Transverse colon (tissue), 4 donors: ENCODE measurements at places on chromosomes 12 and 14. TPM values are rescaled to one million over a fixed set of nuclear protein-coding genes. Genes with fewer than 3 reads are reported as not detected.

GALNT8 gene
- total RNA-seq, result 7.5 TPM

DNA sequence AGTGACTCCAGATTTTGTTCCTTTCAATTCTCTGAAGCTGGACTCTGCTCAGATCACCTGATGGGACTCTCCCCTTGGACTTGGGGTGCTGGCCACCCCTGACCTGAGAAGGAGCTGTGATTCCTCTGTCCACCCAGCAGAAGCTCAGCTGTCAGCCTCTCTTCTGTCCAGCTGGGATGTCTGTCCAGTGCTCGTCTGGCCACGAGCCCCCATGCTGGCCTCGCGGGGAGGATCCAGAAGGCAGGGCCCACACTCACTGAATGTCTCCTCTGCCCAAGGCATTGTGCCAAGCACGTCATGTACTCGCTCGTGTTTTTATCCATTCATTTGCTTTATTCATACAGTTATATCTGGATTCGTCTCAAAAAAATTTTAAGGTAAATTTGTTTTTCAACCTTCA is 14.2 kb upstream of the SLC24A4 start:
- H3K4me1 ChIP-seq, result no peaks in the 10 kb centered on the region
- H3K36me3 ChIP-seq, result no peaks in the 10 kb centered on the region
- H3K4me3 ChIP-seq, result no peak overlapping the region
- H3K27me3 ChIP-seq, result no peaks in the 10 kb centered on the region

TDRD9 gene
- total RNA-seq, result 0.79 TPM

PCED1B gene
- total RNA-seq, result not detected

ANKRD33 gene
- total RNA-seq, result not detected

NXPH4 gene
- total RNA-seq, result not detected

DNA sequence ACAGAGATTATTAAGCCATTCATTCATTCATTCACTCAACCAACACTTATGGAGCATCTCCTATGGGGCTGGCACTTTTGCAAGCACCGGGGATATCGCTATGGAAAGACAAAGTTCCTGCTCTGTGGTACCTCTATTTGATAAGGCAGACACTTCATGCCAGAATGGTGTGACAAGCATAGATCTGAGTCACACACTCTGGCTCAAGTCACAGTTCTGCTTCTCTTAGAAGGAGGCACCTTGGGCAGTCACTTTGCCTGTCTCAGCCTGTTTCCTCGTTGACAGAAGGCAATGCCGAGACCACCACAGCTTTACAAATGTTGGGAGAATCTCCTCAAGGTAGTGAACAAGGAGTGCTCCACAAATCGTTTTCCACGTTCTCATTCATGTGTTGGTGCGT is 205.2 kb downstream of the SLC41A2 start:
- no peak overlapping the region for H3K4me3 ChIP-seq
- H3K36me3 ChIP-seq, result no peaks in the 10 kb centered on the region
- H3K27me3 ChIP-seq, result no peaks in the 10 kb centered on the region
- H3K4me1 ChIP-seq, result no peaks in the 10 kb centered on the region

DNA sequence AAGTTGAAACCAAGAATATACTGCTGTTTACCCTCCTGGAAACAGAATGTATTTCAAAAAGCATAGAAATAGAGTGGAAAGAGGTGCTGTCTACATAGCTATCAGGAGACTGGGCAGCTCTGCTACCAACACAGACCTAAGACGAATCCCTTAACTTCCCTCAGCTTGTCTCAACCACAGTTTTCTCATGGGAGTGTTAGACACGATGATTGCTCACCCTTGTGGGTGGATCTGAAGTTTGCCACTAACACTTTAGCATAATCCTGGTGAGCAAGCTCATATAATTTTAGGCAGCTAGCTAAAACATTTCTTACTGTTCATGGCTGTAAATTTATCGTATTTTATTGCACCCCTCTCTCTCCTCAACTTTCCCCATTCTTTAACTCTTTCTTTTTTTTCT is 38.5 kb downstream of the C12orf75 start:
- no peak for DNase-seq
- H3K36me3 ChIP-seq, result no peaks in the 10 kb centered on the region
- H3K4me1 ChIP-seq, result no peaks in the 10 kb centered on the region
- H3K4me3 ChIP-seq, result no peak overlapping the region
- no peaks in the 10 kb centered on the region for H3K27me3 ChIP-seq

GRCh38 chr12:108090107-108090899 is 38.8 kb upstream of the WSCD2 start:
- H3K27ac ChIP-seq, result no peak overlapping the region
- DNase-seq, result no peak
- H3K36me3 ChIP-seq, result no peaks in the 10 kb centered on the region
- H3K4me3 ChIP-seq, result no peak overlapping the region
- no peaks in the 10 kb centered on the region for H3K27me3 ChIP-seq

PXMP2 gene
- total RNA-seq, result 62.1 TPM

DNA sequence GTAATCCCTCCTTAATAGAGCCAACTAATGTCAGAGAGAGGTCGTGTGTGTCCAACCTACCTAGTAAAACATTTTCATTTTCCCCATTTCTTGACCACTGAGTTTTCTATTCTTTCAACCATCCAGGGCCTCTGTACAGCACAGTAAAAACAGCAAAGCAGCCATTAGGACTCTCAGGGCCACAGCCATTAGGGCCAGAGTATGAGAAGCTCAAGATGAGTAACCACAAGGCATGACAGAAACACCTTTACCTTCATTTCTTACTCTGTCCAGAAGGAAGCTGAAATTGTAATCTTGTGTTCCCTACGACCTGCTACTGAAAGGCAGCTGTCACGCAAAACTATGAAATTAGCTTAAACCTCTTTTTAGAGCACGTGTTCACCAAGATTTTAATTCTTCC is 2.3 kb downstream of the SPPL3 start:
- no peak overlapping the region for H3K27ac ChIP-seq
- DNase-seq, result no peak
- peaks cover 11% of the 10 kb centered on the region for H3K4me1 ChIP-seq
- H3K4me3 ChIP-seq, result peak overlapping the region; percentile 89
- H3K36me3 ChIP-seq, result no peaks in the 10 kb centered on the region
- no peaks in the 10 kb centered on the region for H3K27me3 ChIP-seq

GRCh38 chr12:51686727-51687126 is 95.7 kb downstream of the SCN8A start:
- no peak overlapping the region for H3K4me3 ChIP-seq
- no peaks in the 10 kb centered on the region for H3K36me3 ChIP-seq
- no peak for DNase-seq
- peak overlapping the region; percentile 70 for H3K27ac ChIP-seq
- H3K27me3 ChIP-seq, result no peaks in the 10 kb centered on the region

- peak; percentile 15 for DNase-seq
- H3K4me3 ChIP-seq, result no peak overlapping the region
- H3K27ac ChIP-seq, result no peak overlapping the region
- no peaks in the 10 kb centered on the region for H3K36me3 ChIP-seq
These were observed 172.7 kb downstream of the ANO6 start for GRCh38 chr12:45388545-45388944.

DNA sequence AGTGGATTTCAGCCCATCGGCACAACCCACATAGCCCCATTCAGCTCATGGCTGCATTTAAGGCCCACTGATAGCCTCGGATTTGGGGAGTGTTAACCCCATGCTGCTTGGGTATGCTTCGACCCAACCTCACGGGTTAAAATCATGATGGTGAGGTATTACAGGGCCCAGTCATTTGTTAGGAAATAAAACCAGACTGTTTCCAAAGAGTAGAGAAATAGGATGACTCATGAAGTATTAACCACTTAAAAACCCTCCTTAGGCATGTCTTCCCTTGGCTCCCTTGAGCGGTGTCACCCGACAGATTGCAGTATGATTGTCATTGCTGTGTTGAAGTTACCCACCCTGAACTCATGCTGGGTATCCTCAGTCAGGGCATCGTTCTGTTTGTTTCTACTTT is 289.1 kb downstream of the CACNA1C start:
- H3K27me3 ChIP-seq, result no peaks in the 10 kb centered on the region
- peak overlapping the region; percentile 56 for H3K27ac ChIP-seq
- H3K4me1 ChIP-seq, result peaks cover 38% of the 10 kb centered on the region
- no peaks in the 10 kb centered on the region for H3K36me3 ChIP-seq
- no peak for DNase-seq
- no peak overlapping the region for H3K4me3 ChIP-seq

MANSC4 gene
- not detected for total RNA-seq

- no peak for DNase-seq
- no peaks in the 10 kb centered on the region for H3K36me3 ChIP-seq
- no peaks in the 10 kb centered on the region for H3K27me3 ChIP-seq
- no peaks in the 10 kb centered on the region for H3K4me1 ChIP-seq
- no peak overlapping the region for H3K27ac ChIP-seq
These were observed 84.9 kb upstream of the ADAMTS20 start for GRCh38 chr12:43636725-43637463.

FGF6 gene
- not detected for total RNA-seq

CLEC14A gene
- total RNA-seq, result 5.3 TPM

- no peaks in the 10 kb centered on the region for H3K27me3 ChIP-seq
- no peak for DNase-seq
These were observed 22.3 kb upstream of the MED13L start for GRCh38 chr12:116299665-116300328.
